Lower leg skin (tissue), 4 donors: ENCODE measurements at places on chromosomes 6 and 20.

GRCh38 chr6:7268816-7269555 is 44.0 kb downstream of the SSR1 start:
- no peak for DNase-seq

DNA sequence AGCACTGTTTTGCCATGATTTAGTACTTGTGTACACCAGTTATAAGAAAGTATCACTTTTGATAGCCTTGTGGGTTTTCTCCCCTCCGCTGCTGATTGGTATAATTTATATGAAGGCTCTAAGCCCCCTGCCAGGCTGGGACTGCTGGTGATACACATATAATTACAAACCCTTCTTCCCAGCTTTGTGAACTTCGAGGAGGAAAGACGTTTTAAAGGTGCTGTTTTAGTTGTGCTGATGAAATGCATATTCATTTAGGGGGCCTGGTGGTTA is 246.2 kb downstream of the TAF4 start:
- no peak for DNase-seq

- DNase-seq, result no peak
These were observed 16.1 kb downstream of the TXNDC5 start for GRCh38 chr6:7894262-7895124.

- no peak for DNase-seq
These were observed 256.8 kb downstream of the CDKAL1 start for GRCh38 chr6:20791074-20791473.

- peak; percentile 49 for DNase-seq
These were observed 38.0 kb upstream of the NR2E1 start for GRCh38 chr6:108127826-108128225.

GRCh38 chr6:34110610-34111009 is 35.3 kb downstream of the GRM4 start:
- DNase-seq, result no peak

- DNase-seq, result no peak
These were observed 239.2 kb downstream of the KCNQ5 start for GRCh38 chr6:72861059-72861458.

DNA sequence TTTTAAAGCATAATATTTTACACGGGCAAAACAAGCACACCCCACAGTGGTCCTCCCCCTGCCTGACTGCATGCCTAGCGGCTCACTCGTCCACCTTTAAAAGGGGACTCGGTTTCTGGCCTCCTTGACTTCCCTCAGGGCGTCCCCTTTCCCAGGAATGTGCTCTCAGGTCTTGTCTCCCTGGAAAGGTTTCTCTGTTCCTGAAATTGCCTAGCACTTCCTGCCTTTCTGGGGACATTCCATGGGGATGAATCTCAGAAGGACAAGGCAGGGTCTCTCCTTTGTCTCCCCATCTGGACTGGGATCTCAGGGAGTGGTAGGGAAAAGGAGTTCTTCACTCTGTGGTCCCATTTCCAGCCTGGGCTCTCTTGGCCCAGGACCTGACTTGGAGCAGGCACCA is 4.9 kb downstream of the TCF15 start:
- no peak for DNase-seq

GRCh38 chr20:43541214-43541613 is 17.6 kb upstream of the SGK2 start:
- no peak for DNase-seq

DNA sequence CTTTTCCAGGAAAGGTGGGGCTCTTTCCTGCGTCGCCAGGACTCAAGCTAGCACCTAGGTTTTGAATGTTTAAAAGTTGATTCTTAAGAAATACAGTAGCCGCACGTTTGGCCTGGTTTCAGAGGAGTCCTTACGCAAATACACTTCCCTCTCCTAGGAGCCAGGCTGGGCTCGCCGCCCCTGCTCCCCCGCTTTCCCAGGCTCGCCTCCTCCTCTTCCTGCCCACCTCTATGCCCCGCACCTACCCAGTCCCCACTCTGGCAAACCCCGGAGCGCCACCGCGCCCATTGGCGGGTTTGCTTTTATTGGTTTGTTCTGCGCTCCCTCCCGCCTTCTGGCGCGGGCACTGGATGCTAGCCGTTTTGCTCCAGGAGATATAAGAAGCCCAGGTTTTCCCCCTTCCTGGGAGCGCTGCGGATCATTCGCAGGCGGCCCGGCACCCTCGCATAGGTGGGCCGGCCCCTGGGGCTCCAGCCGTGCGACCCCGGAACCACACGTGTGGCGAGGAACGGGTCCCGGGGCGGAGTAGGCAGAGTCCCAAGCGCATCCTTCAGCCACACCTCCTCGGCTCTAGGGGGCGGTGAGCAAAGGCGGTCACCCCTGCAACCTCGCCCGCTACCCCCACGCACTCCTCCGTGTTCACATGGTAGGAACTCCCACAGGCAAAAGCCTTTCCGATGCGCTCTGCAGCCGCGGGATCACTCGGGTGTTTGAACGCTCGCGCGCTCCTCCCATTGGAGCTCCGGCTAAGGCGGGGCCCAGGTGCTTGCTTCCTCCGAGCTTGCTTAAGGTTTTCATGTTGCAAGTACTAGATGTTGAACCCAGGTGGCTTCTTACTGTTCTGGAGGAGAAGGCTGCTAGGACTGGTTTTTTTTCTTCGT is 119.0 kb downstream of the RTN4IP1 start:
- DNase-seq, result peak; percentile 62

DNA sequence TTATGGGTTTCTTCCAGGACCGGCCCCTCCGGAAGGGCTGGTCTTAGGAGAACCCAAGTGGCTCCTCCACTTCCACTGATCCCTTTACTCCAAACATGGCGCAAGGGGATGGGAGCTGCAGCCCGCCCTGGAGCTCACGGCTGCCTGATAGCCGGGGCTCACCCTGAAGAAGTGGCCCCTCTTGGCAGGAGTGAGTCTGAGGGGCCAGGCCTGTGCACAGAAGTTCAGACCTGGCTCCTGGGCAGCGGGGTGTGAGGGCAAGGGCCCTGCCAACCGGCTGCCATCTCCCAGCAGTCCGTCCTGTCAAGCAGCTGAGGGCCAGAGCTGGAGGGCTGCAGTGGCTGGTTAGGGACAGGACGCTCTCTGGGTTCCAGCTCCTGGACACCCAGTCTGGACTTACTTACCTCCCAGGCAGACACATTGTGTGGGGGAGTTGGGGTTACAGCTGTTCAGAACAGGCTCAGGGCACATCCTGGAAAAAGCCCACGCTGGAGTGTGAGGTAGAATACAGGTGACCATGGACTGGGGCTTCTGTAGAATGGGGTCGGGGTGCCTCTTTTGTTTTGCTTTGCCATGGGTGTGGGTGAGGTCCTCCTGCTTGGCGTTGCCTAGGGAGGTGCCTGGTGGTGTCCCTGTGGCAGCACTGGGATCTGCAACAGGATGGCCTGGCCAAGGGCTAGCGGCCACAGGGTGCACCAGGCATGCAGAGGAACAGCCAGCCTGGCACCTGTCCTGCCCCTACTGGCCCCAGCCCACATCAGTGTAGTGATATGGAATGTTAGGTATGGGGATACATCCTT is 88.4 kb downstream of the ASXL1 start:
- DNase-seq, result no peak

DNA sequence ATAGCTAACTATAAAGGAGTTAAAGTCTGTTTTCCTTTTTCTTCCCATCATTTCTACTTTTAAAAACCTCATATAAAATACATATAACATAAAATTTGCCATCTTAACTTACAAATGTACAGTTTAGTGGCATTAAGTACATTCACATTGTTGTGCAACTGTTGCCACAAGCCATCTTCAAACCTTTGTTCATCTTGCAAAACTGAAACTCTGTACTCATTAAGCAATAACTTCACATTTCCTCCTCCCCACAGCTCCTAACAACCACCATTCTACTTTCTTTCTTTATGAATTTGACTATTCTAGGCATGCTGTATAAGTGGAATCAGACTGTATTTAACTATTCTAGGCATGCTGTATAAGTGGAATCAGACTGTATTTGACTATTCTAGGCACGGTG is 4.5 kb downstream of the CCDC170 start:
- no peak for DNase-seq

GRCh38 chr6:2632368-2632767 is 118.4 kb downstream of the MYLK4 start:
- no peak for DNase-seq

GRCh38 chr6:152313542-152314482 is 323.4 kb downstream of the SYNE1 start:
- no peak for DNase-seq

DNA sequence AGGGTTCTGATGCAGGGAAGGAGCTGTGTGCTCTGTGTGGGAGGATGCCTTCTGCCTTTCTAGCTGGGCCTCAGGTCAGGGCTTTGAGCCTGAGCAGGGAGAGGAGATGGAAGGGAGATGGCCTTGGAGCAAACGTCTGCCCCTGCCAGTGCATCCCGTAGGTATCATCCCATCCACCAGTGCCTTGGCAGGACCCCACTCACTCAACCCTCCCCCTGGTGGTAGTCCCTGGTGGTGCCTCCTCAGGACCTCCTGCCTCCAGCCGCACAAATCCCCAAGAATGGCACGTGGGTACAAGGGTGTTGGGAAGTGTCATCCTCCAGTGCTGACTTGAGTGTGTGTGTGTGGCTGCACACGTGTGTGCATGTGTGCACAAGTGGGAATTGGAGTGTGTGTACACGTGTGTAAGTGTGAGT is 23.1 kb upstream of the MICB start:
- DNase-seq, result no peak

DNA sequence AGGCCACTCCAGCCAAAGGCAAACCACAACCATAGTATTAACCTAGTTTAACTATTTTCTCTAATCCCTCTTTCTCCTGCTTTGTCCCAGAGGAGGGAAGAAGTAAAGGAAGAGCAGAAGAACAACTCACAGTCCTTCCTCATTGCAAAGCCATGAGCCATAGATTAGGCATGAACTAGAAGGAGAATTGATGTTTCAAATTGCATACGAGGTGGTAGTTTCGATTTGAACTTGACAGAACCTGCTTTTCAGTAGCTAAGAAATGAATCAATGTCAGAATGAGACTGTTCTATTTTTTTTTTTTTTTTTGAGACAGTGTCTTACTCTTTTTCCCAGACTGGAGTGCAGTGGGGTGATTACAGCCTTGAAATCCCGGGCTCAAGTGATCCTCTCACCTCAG is 48.3 kb downstream of the PROKR2 start:
- no peak for DNase-seq

GRCh38 chr6:28789553-28790083 is 134.2 kb downstream of the TRIM27 start:
- no peak for DNase-seq

DNA sequence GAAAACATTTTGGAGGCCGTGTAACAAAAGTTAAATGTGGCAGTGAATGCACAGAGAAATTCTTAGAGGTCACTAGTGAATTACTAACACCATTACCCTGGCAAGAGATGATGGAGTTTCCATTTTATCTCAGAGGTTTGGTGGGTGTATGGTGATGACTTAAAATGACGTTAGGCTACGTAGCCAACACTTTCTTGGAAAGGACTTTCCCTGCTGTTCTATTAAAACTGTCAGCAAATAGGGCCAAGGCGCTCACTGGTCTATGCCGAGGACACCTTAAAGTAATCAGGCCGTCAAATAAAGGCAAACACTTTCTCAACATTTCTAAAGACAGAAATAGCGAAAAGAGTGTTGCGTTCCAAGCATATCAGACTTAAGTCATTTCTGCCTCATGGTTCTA is 160.8 kb downstream of the GMPR start:
- DNase-seq, result no peak

GRCh38 chr6:26065952-26066380 is 21.3 kb upstream of the HFE start:
- DNase-seq, result no peak

- no peak for DNase-seq
These were observed 2.9 kb upstream of the HIVEP2 start for GRCh38 chr6:142947714-142948480.

DNA sequence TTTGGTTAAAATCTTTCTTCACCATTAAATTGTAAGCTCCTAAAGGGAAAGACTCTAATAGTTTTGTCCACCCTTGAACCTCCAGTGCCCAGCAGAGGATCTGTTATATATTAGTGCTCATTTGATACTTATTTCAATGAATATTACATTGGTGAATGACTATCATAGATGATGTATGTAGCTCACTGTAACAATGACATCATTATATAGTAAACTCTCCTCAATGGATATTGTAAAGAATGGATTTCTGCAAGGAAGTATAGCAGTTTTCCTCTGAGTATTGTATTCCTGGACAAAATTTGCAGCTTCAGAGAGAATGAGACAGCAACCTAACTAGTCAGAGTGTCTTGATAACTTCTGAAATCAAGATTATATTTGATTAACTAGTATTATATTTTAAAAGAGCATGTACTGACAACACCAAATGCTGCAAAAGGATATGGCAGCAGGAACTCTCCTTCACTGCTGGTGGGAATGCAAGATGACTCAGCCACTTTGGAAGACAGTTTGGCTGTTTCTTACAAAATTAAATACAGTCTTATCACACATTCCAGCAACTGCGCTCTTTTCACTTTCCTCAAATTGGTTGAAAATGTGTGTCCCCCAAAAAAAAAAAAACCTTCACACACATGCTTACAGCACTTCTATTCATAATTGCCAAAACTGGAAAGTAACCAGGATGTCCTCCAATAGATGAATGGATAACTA is 189.8 kb upstream of the OPRM1 start:
- no peak for DNase-seq

GRCh38 chr6:151475653-151476523 is 17.9 kb upstream of the CCDC170 start:
- peak; percentile 23 for DNase-seq
